ENCODE measurements at places on chromosomes 1 and 21. TPM values are rescaled to one million over a fixed set of nuclear protein-coding genes. Genes with fewer than 3 reads are reported as not detected.

Gene TAGLN2
- polyA plus RNA-seq, result 271 TPM

Gene CSF3R
- 4.1 TPM for polyA plus RNA-seq

Gene POU3F1
- 0.06 TPM for polyA plus RNA-seq

GRCh38 chr1:202127061-202127460 is 4.3 kb downstream of the GPR37L1 start:
- no peak for DNase-seq

GRCh38 chr1:43711049-43711448 is 3.7 kb downstream of the ST3GAL3 start:
- no peak for DNase-seq

DNA sequence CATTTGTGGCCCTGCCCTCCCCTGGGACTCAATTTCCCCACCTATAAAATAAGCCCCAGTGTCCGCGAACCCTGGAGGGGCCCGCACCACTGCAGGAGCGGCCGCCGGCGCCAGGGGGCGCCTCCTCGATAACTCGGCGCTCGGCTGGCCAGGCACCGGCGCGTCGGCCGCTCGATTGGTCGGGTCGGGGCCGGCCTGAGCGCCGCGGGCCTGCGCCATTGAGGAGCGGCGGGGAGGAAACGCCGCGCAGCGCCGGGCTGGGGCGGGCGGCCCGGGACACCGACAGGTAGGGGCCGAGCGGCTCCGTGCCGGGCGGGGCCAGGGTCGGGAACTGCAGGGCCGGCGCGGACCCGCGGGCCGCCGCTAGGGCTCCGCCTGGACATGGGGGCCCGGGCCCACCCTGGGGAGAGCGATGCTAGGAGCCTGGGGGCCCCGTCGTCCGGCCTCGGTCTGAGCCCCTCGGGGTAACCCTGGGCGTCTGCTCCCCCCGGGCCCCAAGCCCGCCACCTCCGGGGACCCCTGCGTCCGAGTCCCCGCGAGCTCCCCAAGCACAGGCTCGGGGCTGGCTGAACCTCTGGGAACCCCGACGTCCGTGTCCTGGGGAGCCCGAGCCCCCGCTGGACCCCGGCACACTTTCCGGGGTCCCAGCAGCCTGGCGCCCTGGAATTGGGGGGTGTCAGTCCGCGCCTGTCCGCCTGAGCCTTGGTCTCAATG is at the start of gene VPS13D:
Gene VPS13D (plus strand): TSS at position 196 of the 714 bp plus-strand sequence. CDS start 4,237 bp downstream, outside the sequence.
- peak; percentile 74 for DNase-seq

- DNase-seq, result no peak
Measured at GRCh38 chr1:17719874-17720273, 35.3 kb upstream of the ACTL8 start.

DNA sequence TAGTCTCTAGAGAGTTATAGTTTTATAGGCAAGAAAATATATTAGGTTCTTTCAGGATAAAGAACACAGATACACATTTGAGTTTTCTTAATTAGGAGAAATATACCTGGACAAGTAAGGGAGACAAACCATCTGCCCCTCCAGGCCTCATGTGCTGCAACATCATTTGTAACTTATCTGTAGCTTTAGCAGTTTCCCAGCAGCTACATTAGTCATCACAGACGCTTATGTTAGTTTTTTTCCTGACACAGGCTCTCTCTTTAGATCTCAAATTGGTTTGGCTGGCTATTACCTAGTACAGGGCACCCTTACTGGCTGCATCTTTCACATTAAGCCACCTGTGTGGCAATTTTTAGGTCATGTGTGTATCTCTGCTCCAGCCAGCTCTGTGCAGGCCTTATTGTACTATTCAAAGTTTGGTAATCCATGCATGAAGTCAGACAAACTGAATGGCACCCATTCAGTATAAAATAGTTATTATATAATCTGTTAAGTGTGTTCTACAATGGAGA is 25.9 kb downstream of the GNPAT start:
- DNase-seq, result no peak

- no peak for DNase-seq
Measured at GRCh38 chr21:29295066-29295650, 3.6 kb upstream of the BACH1 start.

DNA sequence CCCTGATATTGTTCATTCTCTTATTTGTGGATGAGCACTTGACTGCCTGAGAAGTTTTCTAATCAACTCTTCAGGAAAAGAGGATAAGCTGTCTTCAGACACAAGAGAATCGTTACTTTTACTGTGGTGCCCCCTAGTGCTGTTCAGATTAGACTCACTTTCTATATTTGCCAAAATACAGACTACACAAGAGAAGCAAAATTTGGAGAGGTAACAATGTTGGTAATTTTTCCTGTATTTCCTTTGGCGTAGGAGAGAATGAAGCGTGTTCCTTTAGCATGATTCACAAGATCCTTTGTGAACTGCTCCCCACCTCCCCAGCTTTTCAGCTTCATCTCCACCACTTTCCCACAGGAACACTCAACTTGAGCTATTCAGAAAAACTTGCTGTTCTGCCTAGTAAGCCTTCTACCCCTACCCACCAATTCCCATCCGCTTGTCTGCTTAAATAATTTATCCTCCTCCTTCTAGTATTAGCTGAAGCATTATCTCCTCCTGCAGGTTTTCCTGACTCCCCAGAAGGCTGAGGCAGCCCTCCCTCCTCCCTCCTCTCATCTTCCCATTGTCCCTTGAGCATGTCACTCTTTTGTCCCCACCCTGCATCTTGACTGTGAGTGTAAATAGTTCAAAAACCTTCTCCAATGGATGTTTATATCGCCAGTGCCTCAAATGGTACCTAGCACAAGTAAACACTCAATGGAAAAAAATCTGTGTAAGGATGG is 4.5 kb downstream of the TNFSF4 start:
- DNase-seq, result peak; percentile 37

DNA sequence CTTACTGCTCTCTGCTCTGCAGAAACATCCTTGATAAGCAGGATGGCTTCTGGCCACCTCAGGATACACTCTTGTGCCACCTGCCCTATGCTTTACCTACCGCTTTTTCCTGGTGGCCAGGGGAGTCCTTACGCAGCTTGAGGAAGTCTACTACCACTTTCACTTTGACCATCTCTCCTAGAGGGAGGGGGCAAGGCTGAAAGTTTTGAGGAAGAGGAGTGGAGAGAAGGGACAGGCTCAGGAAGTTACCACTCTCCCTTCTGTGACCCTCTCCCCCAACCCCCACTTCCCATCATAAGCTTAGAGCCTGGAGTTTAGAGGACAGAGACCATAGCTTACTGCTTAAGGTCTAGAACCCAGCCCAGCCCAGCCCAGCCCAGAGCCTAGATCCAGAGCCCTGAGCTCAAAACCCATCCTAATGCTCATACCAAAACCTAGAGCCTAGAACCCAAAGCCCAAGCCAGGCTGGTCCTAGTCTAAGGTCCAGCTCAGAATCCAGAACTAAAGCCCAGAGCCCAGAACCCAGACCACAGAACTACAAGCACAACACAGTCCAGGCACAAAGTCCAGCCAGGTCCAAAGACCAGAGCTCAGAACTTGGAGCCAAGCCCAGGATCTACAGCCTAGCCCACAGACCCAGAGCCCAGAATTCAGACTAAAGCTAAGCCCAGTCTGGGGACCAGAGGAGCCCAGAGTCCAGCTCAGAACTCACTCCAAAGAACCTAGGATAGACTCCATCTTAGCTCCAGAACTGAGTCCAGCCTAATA is 18.0 kb upstream of the MFSD2A start:
- DNase-seq, result no peak

GRCh38 chr1:95927061-95927460 is 693.1 kb downstream of the RWDD3 start:
- no peak for DNase-seq

DNA sequence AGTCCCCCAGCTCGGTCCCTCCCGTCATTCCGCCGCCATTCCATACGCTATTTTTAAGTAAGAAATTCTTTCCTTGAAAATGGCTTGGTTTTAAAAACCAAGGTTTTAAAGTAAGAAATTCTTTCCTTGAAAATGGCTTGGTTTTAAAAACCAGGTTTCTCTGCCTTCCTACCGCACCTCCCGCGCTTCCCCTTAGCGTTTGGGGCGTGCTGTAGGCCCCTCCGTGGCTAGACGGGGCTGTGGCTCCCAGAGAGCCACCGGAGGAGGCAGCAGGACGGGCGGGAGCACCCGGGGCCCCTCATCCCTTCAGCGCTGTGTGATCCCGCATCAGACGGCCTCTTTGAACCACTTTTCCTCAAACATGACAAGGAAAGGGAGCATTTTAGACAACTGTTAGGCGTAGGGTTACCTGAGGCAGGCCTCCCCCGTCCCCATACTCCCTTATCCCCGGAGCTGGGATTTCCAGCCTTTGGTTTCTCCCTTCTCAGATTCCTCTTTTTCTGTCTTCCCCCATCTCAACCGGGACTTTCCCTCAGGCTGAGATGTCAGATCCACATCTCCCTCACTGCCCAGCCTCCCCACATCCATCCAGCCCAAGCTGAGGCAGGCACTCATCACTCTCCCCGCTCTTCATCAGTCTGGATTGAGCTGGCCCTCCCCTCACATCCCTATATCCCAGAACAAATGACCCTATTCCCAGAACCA is 541 bp upstream of the CD58 start:
- DNase-seq, result no peak

DNA sequence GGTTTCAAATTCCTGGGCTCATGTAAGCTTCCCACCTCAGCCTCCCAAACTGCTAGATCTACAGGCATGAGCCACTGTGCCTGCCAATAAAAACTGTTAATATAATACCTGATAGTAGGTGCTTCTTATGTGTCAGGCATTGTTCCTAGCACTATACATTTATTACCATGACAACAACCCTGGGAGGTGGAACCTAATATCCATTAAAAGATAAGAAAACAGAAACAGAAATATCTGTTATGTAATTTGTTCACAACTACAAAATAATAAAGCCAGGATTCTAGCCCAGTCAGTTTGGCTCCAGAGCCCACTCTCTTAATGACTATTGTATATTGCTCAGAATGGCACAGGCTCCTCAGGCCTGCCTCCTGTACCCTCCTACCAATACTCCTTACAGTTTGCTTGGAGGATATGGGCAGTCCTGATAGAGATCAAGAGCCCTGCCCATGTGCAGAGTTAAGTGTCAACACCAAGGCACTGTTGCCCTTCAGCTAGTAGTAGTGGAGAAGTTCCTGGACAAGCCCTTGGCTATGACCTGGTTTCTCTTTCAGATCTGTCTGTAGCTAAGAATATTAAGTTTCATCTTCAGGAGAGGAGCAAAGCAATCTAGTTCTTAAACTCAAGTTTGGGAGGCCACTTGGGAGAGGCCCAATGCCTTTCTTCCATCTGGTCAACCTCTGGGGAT is 22.4 kb downstream of the RPL5 start:
- peak; percentile 16 for DNase-seq

Measured in large intestine (tissue), 12 donors.